ENCODE measurements at places on chromosomes 2 and 18.
A peak's percentile ranks its signal among the peaks of the same experiment; 100 is the strongest.

DNA sequence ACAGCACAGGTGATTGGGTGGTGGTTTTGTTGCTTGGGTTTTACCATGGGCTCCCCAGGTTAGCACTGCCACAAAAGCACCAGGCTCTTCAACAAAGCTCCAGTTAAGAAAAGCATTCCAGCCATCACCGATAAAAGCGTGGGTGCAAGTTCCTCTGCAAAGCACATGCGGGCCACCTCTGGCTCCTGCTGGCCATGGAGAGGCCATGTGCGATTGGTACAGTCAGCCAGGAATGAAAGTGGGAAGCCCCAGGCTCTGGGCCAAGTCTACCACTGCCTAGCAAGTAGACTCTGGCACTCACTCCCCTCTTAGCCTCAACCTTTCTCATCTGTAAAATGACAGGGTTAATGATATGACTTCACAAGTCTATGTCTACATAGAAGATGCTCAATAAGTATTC lies 36.0 kb downstream of the BCL11A start:
- DNase-seq: no peak

DNA sequence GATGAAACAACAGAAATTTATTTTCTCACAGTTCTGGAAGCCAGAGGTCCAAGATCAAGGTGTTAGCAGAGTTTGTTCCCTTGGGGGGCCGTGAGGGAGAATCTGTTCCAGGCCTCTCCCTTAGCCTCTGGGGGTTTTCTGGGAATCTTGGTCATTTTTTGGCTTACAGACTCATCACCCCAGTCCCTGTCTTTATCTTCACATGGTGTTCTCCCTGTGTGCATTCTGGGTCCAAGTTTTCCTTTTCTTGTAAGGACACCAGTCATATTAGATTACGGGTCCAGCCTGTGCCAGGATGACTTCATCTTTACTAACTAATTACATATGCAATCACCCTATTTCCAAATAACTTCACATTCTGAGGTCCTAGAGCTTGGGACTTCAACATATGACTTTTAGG lies 292.5 kb upstream of the TRIB2 start:
- no peak for DNase-seq

DNA sequence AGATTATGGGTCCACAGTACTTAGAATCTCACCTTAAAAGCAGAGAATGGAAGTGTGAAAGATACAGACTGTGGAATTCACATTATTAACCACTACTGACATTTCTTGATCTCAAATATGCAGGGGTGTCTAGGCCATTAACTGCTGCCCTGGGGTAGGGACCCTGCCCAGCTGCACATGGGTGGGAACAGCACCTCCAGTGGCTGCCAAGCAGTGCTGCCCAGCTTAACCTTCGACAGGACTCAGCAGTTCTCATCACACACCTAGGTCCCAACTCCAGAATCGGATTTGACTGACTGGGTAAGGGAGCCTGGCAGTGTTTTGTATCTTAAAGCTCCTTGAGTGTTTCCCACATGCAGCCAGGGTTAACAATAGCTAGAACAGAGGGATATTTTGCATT lies 14.9 kb downstream of the ERFE start:
- no peak for DNase-seq

DNA sequence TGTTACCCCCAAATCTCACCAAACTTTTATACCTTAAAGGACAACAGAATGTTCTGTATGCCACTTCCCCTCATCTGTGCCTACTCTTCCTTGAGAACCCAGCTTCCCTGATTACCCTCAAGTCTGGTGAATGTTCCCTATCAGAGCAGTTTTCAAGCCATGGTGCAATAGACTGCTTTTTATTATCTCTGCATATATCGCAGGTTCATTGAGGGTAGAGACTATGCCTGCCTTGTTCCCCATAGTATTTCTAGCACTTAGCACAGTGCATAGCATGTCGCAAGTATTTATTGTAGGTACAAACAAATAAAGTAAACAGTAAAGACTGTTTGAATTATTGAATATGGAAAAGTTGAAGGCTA lies 146.6 kb downstream of the HAUS1 start:
- DNase-seq: no peak

DNA sequence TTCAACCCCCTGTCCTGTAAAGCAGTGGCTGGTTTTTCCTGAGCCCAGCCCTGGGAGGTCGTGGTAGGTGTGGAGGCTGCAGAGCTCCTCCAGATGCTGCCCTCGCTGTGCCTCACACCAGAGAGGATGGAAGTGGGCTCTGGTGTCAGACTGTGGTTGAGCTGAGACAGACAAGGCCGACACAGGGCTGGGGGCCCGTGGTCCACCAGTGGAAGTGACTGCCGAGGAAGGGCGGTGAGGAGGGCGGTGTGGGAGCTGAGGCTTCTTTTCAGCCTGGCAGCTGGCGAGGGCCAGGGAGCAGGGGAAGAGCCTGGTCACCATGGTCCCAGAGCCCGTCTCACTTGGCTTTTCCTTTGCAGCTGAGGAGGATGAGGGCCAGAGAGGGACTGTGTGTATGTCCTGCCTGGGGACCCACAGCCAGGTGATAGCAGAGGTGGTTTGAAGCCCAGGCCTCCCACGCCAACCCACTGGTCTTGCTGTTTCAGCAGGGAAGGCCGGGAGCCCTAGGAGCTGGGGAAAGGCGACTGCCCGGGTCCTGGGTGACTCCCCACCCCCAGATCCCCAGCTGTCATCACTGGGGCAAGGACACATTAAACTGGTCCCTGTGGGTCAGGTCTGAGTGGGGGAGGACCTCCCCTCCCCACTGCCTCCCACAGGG lies 8.5 kb downstream of the SFTPB start:
- DNase-seq: no peak

- peak; percentile 12 for DNase-seq
These were observed 30.7 kb upstream of the ERCC3 start for GRCh38 chr2:127324635-127325034.

GRCh38 chr2:74457129-74457548 lies 1.1 kb upstream of the WBP1 start:
- DNase-seq: no peak

DNA sequence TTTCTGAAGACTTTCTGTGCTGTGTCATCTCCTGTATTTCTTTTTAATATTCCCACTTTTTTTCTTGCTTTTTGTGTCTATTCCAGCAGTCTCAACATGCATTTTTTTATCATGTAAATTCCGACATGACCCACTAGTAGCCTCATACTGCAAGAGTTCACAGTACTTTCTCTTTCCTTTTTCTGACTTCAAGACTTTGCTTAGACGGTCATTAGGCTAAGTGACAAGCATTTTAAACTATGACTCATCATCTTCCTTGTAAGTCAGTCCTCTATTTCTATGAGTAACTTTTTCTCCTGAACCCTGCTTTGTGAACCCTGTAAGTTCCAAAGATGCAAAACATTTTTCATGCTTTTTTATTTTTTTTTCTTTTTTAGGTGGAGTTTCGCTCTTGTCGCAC lies 381.2 kb downstream of the TXNL1 start:
- DNase-seq: no peak

GRCh38 chr18:59954755-59955156 lies 55.0 kb downstream of the PMAIP1 start:
- no peak for DNase-seq

- DNase-seq: no peak
These were observed 4.1 kb downstream of the RAPGEF4 start for GRCh38 chr2:172739661-172740266.

- DNase-seq: no peak
These were observed 945.4 kb upstream of the GYPC start for GRCh38 chr2:125710561-125710960.

- DNase-seq: peak; percentile 46
These were observed 135.8 kb downstream of the IKZF2 start for GRCh38 chr2:213015387-213016165.

DNA sequence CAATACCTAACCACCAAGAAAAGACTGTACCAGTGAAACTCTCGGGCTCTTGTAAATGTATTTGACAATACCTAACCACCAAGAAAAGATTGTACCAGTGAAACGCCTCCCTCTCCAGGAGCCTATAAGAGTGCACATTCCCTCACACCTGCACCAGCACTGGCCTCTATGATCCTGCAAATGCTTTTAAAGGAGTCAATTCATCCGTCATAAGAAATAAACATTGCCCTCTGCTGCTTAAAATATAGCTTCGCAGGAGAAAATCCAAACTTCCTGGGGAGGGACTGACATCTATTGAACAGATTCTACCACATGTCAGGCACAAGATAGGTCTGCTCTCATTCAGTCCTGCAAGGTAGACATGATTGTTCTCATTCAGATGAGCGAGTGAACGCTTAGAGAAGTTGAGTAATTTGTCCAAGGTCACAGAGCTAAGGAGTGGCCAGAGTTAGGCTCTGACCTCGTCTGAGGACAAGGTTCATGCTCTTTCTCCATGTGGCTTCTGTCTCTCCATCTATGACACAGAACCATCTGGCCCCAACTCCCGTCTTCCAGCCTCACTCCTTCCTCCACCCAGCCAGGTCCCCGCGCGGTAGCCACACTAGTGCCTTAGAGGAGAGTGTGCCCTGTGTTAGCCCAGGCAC lies 38.7 kb downstream of the MCFD2 start:
- peak; percentile 17 for DNase-seq

- no peak for DNase-seq
These were observed 41.7 kb downstream of the AKAIN1 start for GRCh38 chr18:5155218-5155906.

- DNase-seq: no peak
These were observed 3.3 kb downstream of the KCNIP3 start for GRCh38 chr2:95300450-95300849.

GRCh38 chr2:229153267-229153666 lies 117.8 kb downstream of the PID1 start:
- no peak for DNase-seq

DNA sequence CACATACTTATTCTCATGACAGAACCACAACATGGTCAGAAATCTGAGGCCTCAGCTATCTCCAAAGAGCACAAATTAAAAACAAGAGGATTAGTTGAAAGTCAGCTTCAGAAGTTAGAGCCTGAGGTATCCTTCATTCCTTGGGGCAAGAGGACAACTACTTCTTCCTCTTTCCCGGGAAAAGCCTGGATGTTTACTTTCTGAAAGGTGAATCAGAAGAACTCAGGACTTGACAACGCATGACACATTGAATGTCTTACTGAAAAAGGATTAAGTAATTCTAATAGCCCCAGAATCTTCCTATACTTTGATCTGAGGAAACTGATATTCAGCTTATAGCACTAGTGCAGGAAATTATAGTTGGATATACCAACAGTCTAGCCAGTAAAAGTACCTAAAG lies 573.2 kb downstream of the METTL4 start:
- no peak for DNase-seq

DNA sequence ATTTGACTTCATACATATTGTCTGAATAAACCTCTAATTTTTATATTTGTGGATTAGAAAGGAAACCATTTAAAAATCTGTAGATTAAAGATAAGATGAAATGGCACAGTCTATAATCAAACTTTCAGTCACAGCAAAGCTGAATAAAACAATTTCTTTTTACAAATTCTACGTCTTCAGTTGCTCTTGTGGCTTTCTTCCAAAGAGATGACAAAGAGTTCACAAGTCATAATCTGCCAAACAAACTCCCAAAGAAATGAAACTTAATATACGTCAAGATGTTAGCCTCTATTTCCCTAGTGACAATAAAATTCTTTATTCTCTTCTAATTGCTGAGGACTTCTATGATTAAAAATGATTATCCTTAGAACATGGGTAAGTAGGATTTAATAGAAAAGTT lies 66.3 kb downstream of the FIGN start:
- no peak for DNase-seq

DNA sequence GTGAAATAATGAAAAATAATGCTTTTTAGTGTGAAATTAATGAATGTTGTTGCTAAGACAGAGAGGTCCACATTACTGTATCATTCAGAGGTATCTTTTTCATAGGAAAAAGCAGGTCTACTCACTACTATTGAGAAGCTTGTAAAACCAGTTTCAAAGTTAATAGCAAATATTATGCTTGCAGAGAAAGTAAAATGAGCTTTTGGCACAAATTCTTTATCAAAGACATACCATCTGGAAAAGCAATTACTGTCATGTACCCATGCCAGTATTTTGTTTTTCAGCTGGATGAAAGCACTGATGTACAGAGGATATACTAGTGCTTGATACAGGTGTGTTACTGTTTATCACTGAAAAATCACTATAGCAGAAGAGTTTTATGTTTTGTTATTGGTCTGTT lies 77.5 kb downstream of the NCOA1 start:
- no peak for DNase-seq

GRCh38 chr2:231708773-231709635 lies 679 bp downstream of the PTMA start:
- DNase-seq: peak; percentile 72

DNA sequence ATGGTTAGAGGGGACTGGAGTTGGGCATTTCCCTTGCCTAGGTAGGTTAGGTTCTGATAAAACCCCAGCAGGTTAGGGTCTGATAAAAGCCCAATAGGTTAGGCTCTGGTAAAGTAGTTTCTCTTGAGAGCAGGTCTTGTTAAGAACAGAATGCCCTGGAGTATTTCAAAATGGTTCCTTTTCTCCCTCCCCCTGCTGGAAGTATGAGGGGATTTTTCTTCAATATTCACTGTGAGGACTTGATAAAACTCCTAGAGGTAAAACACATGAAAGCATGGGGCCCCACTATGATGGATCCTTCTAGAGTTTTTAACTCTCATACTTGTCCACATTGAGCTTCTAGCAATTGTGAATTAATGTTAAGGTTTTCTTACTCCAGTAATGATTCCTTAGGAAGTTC lies 27.6 kb downstream of the ANKAR start:
- no peak for DNase-seq

DNA sequence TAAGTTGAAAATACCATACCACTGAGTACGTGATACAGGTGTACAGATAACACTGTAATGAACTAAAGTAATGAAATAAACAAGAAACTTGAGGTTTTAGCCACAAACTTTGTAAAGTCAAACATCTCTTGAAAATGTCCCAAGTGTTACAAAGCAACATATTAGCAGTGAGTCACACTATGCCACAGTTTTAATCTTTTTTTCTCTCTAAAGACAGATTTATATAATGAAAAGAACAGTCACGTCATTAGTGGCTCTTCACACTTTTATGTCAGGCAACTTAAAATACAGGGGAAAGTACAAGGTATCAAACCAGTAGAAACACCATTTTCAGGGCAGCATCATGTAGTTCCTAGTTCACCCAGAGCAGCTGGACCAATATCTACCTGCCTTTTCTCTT lies 42.1 kb downstream of the RAPH1 start:
- DNase-seq: no peak

- DNase-seq: no peak
These were observed 22.6 kb upstream of the SERPINB7 start for GRCh38 chr18:63752636-63753035.

DNA sequence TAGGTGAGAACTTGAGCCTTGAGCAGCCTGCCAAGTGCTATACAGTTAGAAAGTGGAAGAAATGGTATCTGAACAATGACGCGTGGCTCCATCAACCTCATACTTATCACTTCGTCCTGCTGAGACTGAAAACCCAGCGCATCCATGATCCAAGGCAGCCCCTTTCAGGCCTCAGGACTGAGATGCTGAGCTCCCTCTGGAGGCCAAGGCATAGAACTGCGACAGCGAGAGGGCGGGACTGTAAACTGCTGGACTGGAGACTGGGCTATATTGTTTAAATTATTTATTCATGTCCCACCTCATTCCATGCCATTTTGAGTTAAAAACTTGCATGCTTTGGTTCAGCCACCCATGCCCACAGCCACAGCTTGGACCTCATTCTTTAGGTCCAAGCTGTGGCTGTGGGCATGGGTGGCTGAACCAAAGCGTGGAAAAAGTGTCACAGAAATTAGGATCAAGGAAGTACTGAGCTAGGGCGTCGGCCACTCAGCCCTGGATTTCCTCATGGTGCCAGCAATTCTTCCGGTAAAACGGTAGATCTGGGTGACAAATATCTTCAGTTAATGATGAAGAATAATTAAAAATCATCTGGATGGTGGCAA lies 195.5 kb downstream of the L3MBTL4 start:
- no peak for DNase-seq
